GM23248 (cell line): ENCODE measurements at places on chromosomes 3 and 15.

DNA sequence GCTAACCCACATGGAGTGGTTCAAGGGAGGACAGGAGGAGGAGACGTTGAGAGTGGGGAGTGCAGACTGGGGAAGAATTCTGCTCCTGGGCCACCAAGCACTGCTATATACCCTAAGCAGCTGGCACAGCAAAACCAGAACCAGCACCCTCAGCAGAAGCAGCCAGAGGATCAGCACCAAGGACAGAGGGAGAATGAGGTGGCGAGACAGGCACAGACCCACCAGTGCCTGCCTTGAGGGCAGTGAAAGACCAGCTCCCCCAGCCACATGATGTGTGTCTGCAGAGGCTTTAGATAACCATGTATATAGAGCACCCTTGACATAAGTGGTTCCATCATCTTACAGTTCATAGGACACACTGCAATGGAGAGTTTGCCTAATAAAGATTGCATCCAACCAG lies 319.0 kb downstream of the GABRB3 start:
- DNase-seq, result no peak

DNA sequence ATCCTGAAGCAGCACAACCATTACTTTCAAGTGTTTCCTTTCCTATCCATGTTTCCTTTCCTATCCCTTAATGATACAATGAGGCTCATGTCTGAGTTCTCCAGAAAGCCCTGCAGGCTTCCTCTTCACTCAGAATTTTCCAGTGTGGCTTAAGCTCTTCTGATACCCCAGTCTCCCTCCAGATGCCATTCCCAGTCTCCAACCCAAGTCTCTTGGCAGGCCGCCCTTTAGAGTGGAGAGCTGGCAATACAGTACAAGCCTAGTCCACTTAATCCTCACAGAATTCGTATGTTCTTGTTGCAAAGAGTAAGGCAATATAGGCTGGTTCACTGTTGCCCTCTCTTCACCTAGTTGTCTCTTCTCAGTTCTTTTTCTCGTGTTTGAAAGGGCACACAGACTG lies 503.9 kb upstream of the MDFIC2 start:
- DNase-seq, result no peak

DNA sequence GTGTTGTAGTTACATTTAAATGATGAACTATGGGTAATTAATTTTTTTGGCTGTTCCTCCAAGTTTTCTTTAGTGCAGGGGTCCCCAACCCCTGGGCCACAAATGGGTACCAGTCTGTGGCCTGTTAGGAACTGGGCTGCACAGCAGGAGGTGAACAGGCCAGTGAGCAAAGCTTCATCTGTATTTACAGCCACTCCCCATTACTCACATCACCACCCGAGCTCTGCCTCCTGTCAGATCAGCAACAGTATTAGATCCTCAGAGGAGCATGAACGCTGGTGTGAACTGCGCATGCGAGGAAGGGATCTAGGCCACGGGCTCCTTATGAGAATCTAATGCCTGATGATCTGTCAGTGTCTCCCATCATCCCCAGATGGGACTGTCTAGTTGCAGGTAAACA lies 75.9 kb upstream of the RPL35A start:
- DNase-seq, result peak; percentile 19

GRCh38 chr15:24945711-24946110 lies 9.1 kb upstream of the SNRPN start:
- DNase-seq, result no peak

DNA sequence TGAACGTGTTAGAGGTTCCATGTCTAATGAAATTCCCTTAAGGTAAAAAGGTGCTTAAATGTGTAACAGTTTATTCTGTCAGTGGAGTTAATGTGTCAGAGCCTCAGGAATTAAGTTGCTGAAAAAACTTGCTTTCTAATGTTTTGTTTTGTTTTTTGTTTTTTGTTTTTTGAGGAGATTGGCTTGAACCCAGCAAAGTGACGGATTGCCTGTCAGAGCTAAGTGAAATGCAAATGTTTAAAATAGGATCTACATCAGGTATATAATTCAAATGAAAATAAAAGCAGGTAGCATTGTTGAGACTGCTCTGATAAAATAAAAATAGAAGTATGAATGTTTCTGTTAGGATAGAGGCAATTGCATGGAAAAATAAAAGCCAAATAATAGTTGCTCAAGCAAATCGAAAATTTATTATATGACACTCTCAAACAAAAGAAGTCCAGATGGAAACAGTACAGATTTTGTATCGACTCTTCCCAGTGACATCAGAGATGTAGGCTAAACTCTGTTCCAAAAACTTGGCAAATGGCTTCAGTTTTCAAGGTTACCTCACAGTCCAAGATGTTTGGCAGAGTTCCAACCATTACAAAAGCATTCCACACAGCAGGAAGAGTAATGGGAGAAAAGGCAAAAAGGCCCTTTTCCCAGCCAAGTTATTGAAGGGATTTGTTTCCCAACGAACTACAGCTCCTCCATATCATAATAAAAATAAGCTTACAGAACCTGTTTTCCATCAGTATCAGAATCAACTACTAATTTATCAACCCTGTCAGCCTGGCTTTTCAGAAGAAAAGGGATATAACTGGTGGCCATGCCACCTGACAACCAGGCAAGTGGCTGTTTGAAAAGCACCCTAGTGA lies 291.0 kb downstream of the TBL1XR1 start:
- DNase-seq, result peak; percentile 54
